Lung (tissue), 17 donors: ENCODE measurements at places on chromosomes 2 and 18. TPM values are rescaled to one million over a fixed set of nuclear protein-coding genes. Genes with fewer than 3 reads are reported as not detected.

GRCh38 chr2:216064665-216065064 is 16.9 kb downstream of the PECR start:
- no peak overlapping the region for H3K27ac ChIP-seq
- no peaks in the 10 kb centered on the region for H3K27me3 ChIP-seq
- no peak for DNase-seq
- H3K4me3 ChIP-seq = no peak overlapping the region

- H3K27me3 ChIP-seq = no peaks in the 10 kb centered on the region
- no peaks in the 10 kb centered on the region for H3K36me3 ChIP-seq
- H3K4me3 ChIP-seq = no peak overlapping the region
- no peak for DNase-seq
These were observed 617.5 kb downstream of the NR4A2 start for GRCh38 chr2:155714983-155715382.

- no peaks in the 10 kb centered on the region for H3K27me3 ChIP-seq
- no peak overlapping the region for H3K27ac ChIP-seq
- H3K4me3 ChIP-seq = no peak overlapping the region
- H3K36me3 ChIP-seq = no peaks in the 10 kb centered on the region
- no peak for DNase-seq
These were observed 98.9 kb upstream of the EPC2 start for GRCh38 chr2:148545390-148546256.

DNA sequence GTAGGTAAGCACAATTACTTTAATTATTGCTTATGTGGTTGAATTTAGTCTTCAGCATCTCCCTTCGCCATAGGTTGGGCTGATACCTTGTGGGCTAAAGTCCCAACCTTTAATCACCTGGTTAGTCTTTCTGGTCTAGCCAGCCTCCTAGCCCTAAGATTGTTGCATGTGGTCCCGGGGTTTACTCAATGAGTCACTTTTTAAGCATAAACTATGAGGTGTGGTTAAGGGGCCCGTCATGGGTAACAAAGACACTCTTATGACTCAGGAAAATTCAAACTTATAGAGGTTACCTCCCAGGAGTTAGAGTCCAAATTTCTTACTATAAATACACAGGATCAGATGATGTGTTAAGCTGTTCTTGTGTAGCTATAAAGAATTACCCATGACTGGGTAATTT is 841.6 kb downstream of the TRIB2 start:
- no peaks in the 10 kb centered on the region for H3K4me1 ChIP-seq
- DNase-seq = no peak
- no peaks in the 10 kb centered on the region for H3K27me3 ChIP-seq
- H3K36me3 ChIP-seq = no peaks in the 10 kb centered on the region
- no peak overlapping the region for H3K27ac ChIP-seq
- H3K4me3 ChIP-seq = no peak overlapping the region

DNA sequence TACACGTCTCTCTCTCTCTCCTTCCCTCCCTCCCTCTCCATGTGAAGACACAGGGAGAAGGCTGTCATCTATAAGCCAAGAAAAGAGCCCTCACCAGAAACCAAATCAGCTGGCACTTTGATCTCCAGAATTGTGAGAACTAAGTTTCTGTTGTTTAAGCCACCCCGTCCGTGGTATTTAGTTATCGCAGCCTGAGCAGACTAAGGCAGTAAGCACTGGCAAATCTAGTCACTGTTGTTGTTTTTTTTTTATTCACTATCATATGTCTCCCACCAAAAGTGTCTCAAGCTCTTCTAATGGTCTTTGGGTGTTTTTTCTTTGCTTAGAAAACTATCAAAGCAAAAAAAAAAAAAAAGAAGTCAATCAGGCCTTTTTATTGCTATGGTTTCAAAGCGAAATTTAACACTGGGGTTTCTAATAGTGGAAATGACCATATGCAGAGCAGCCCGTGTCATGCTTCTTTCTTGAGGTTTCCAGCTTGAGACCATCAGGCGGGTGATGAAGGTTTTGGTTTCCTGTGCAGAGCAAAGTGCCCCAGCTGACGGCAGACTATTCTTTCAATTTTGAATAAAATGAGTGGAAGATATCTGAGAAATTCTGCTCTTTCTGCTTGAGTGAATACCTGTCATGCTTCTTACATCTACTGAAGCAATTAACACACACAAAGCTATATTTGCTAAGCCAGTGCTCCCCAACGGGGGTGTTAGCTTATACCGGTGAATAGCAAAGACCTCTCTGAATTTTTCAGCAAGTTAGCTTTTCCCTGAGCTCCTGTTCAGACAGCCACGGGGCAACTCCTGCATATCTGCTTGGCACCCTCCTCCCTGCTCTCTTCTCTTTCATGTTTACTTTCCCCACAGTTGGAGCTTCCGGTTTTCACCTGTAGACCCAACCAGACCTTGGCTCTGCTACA is 394.1 kb upstream of the ATP5MC3 start:
- H3K36me3 ChIP-seq = no peaks in the 10 kb centered on the region
- no peaks in the 10 kb centered on the region for H3K4me1 ChIP-seq
- H3K27me3 ChIP-seq = no peaks in the 10 kb centered on the region

DNA sequence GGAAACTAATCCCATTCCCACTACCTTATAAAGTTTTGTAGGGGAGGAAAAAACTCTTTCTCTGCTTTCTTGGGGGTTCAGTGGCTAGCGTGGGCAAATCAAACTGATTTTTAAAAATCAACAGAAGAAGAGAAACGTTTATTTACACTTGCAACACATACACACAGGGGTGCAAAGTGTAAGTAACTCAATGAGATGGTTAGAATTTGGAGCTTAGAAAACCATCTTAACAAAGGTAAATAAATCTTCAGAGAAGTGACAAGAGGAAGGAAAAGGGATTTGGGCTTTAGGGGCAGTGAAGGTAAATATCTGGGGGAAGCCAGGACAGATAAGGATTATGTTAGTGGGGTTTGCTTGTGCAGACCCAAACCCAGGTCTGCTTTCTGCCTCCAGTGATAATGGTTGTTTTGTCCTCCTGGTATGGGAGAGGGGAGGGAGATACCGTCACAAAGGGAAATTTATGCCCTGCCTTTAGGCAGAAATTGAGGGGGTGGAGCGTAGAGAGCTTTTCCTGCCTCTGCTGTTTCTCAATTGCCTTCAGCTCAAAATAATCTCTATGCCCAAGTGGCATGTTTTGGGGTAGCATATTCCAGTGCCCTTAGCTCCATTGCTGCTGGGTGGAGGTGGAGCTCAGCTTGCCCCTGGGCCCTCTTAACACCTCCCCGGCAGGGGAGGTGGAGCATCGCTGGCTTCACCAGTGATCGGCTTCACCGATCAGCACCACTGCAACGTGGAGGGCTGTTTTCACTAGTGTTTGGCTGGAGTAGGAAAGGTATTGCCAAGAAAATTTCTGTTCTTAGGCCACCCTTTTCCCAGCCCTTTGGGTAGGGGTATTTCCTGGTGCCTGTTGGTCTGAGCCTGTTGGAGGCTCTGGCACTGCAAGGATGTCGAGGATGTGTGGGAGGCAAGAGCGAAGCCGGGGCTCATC is 92.2 kb downstream of the TEX51 start:
- H3K27me3 ChIP-seq = no peaks in the 10 kb centered on the region
- no peak for DNase-seq
- no peak overlapping the region for H3K27ac ChIP-seq
- no peaks in the 10 kb centered on the region for H3K36me3 ChIP-seq
- no peak overlapping the region for H3K4me3 ChIP-seq

GRCh38 chr18:45304558-45304957 is 310.7 kb upstream of the SLC14A2 start:
- no peak overlapping the region for H3K27ac ChIP-seq
- no peaks in the 10 kb centered on the region for H3K36me3 ChIP-seq
- no peak overlapping the region for H3K4me3 ChIP-seq
- no peak for DNase-seq
- no peaks in the 10 kb centered on the region for H3K4me1 ChIP-seq

DNA sequence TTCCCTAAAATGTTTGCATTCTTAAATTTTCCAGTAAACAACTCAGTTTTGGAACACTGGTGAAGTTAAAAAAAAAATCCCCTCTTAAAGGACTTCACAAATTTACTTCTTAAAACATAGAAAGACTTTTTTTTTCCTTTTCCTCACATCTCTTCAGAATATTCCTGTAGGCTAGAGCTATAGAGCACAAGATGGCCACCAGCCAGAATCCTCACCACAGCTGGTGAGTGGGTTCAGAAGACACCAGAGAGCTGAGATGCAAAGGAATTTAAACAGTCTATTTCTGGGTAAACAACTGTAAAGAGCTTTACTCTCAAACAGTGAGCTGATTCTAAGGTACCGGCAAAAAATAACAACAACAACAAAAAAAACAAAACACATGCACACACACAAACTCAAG is 252.8 kb downstream of the LRP1B start:
- no peak for DNase-seq
- H3K36me3 ChIP-seq = no peaks in the 10 kb centered on the region
- H3K27ac ChIP-seq = no peak overlapping the region
- H3K4me3 ChIP-seq = no peak overlapping the region
- H3K27me3 ChIP-seq = no peaks in the 10 kb centered on the region

GRCh38 chr18:42196651-42197050 is 241.6 kb downstream of the PIK3C3 start:
- no peak for DNase-seq
- no peaks in the 10 kb centered on the region for H3K27me3 ChIP-seq
- H3K27ac ChIP-seq = no peak overlapping the region
- no peaks in the 10 kb centered on the region for H3K4me1 ChIP-seq

DNA sequence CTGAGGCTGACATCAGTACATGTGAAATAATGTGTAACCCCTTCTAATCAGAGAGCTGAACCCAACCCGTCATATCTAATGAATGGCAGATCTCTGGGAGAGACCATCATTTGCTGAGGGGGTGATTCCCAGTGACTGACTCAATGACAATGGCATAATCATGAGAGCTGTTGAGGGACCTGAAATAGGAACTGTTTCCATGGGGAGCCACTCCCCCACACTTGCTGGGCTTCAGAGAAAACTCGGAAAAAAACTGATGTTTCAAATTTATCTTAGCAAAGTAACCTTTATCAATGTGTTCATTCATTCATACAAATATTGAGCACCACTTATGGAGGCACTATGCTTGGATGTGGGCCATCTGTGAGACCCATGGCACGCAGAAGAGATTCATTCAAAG is 93.4 kb upstream of the ZBTB14 start:
- no peak overlapping the region for H3K4me3 ChIP-seq
- H3K27me3 ChIP-seq = no peaks in the 10 kb centered on the region
- H3K27ac ChIP-seq = no peak overlapping the region
- no peaks in the 10 kb centered on the region for H3K4me1 ChIP-seq
- no peak for DNase-seq

GRCh38 chr2:25168256-25169072 is at the start of gene POMC:
Gene POMC (minus strand): TSS chr2:25168580. CDS start chr2:25164772, 3,808 bp downstream.
- peak; percentile 63 for DNase-seq
- peaks cover 57% of the 10 kb centered on the region for H3K27me3 ChIP-seq
- no peak within 1 kb of the TSS for H3K4me3 ChIP-seq
- no peaks in the 10 kb centered on the region for H3K36me3 ChIP-seq
- H3K27ac ChIP-seq = no peak within 1 kb of the TSS
- no peaks in the 10 kb centered on the region for H3K4me1 ChIP-seq

DNA sequence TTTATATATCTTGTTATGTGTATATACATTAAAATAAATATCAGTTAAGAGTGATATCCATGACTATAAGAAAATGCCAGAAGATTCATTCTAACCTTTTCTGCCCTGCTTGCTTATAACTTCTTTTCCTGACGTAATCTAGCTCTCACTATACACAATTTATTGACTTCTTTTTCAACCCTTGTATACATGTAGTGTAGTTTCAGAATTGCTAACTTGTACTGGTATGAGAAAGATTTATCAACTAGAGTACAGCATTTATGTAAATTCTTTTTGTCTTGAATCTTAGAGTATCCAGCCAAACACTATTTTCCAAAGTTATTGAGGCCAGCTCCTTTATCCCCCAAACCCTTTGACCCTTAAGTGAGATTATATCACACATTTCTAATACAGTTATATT is 798.0 kb upstream of the RAB6C start:
- no peak overlapping the region for H3K4me3 ChIP-seq
- no peak overlapping the region for H3K27ac ChIP-seq
- H3K36me3 ChIP-seq = no peaks in the 10 kb centered on the region

Gene MOCOS
- total RNA-seq = 4.0 TPM

Gene ATP6V1C2
- 2.5 TPM for total RNA-seq

Gene ZNF512
- total RNA-seq = 64.9 TPM

Gene ZNF513
- 21.1 TPM for total RNA-seq

Gene SERPINB2
- 1.3 TPM for total RNA-seq

Gene C2orf76
- 19.5 TPM for total RNA-seq

Gene SCYGR4
- total RNA-seq = not detected

Gene NGEF
- 2.4 TPM for total RNA-seq

Gene TMEM37
- total RNA-seq = 11.5 TPM

Gene HK2
- 43.1 TPM for total RNA-seq
